ENCODE measurements at places on chromosomes 6 and 20.
A peak's percentile ranks its signal among the peaks of the same experiment; 100 is the strongest.

- no peak for DNase-seq
These were observed 8.6 kb downstream of the HS3ST5 start for GRCh38 chr6:114334237-114334636.

GRCh38 chr20:483815-484644 lies 21.7 kb upstream of the TBC1D20 start:
- DNase-seq = no peak

- DNase-seq = no peak
These were observed 10.3 kb downstream of the GFRA4 start for GRCh38 chr20:3652676-3653596.

DNA sequence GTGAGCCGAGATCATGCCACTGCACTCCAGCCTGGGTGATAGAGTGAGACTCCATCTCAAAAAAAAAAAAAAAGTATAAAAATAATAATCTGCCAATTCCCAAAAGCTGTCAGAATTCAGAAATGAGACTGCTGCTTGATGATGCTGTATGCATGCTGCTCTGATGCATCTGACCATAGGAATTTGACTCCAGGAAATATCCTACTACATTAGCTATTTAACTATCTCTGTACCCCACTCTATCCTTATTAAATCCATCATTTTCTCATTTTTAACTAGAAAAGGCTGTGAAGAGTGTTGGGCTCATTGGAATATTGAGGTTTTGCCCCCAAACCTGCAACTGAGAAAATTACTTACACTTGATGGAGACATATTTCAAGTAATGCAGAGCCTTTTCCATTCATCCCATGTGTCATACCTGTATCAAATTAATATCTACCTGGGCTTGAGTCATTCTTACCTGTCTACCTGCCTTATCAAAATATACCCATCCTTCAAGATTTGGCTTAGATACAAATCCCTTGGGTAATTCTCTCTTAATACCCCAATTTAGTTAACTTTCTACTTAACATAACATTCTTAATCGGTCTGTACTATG lies 135.2 kb upstream of the PREP start:
- DNase-seq = no peak

- DNase-seq = no peak
These were observed 42.4 kb upstream of the ADGRF4 start for GRCh38 chr6:47655719-47656595.

DNA sequence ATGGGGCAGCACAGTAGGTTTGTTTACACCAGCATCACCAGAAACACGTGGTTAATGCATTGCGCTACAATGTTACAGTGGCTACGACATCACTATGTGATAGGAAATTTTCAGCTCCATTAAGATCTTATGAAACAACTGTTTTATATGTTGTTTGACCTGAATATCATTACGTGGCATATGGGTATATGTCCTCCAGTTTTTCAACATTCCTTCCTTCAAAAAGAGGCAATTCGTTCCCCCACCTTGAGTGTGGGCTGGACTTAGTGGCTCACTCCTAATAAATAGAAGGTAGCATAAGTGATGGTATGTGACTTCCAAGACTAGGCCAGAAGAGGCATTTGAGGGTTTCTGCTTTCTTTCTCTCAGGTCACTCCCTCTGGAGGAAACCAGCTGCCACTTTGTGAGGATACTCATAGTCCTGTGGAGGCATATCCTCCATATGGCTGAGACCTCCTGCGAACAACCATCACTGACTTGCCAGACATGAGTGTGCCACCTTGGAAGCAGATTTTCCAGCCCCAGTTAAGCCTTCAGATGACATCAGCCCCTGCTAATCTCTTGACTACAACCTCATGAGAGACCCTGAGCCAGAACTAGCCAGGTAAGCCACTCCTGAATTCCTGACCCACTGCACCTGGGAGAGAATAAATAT lies 2.3 kb upstream of the TRAM2 start:
- no peak for DNase-seq

- DNase-seq = peak; percentile 46
These were observed 38.3 kb downstream of the ARHGAP18 start for GRCh38 chr6:129671442-129672340.

- DNase-seq = no peak
These were observed 339.2 kb upstream of the JAG1 start for GRCh38 chr20:11012975-11013374.

DNA sequence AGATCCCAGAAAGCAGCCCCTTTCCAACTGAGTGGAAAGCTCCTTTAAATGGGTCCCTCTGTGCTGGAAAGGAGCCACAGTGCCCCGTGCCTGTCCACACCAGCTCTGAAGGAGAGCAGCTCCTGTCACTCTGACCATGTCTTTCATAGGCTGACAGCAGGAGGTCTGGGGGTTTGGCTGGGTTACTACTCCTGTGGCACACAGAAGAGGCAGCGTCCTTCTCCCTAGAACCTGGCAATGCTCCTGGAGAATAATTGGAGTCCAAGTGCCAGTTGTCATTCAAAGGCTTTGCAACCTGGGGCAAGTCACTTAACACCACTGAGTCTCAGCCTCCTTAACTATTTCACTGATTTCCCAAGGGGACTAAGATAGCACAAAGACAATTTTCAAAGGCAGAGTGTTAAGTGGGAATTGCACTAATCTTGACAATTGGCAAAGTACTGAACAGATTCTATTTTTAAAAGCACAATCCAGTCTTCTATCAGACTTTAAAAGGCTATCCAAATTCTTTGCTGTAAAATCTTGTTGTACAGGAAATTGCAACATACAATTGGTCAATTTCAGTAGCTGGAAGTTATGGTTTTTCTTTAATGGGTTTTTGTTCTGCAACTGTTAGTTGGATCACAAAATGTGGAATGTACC lies 457.2 kb downstream of the KIF16B start:
- no peak for DNase-seq

Data from T-cell (primary cell).